ENCODE measurements at places on chromosomes 13 and 19.

- DNase-seq, result peak; percentile 14
Observed at GRCh38 chr13:39263033-39263432, 224.8 kb downstream of the NHLRC3 start.

DNA sequence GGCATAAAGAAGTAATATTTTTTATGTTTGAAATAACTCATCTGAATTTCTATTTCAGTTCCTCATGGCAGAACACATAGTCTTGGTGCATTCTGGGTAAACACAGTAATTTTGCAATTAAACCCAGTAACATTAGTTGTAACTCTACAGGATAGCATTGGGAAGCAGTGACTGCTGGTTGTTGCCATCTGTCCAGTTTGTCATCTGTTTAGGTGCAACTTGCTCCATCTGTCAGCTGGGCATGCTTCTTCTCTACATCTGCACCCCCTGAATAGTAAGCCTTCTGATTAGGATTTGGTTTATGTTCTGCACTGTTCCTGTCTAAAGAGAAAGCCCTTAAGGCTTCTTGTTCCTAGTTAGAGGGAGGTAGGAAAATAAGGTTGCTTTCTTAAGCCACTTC lies 63.5 kb upstream of the CSNK1A1L start:
- no peak for DNase-seq

DNA sequence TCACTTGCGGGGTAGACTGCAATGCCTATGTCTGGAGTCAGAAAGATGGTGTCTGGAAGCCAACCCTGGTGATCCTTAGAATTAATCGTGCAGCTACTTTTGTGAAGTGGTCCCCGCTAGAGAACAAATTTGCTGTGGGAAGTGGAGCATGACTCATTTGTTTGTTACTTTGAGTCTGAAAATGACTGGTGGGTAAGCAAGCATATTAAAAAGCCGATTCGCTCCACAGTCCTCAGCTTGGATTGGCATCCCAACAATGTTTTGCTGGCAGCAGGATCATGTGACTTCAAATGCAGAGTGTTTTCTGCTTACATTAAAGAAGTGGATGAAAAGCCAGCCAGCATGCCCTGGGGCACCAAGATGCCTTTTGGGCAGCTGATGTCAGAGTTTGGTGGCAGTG lies 9.5 kb upstream of the ERVV-1 start:
- DNase-seq, result no peak

DNA sequence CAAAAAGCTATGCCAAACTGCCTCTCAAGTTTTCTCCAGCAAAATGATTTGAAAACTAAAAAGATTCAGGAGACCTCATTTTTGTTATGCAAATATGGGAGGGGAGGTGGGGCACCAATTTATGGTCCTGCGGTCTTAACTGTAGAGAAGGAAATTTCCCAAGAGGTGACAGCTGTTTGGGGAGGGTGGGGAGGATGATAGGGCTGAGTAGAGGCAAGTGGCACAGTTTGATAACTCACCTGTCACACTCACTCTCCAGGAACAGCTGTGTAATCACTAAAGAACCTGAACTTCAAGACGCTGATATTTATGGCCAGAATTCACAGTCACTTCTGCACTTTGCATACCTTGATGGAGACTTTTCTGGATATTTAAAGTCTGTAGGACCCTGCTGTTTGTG lies 232.9 kb upstream of the STARD13 start:
- DNase-seq, result no peak

- DNase-seq, result no peak
Observed at GRCh38 chr13:113853518-113854237, 10.2 kb downstream of the GAS6 start.

- peak; percentile 70 for DNase-seq
Observed at GRCh38 chr19:40598121-40598917, 2.9 kb upstream of the LTBP4 start.

All from stimulated activated CD4-positive, alpha-beta T cell treated with anti-CD3 and anti-CD28 coated beads, Interleukin-4, amount 100 ng/mL, for 4 hours (primary cell).